ENCODE measurements at places on chromosomes 6 and 20.

DNA sequence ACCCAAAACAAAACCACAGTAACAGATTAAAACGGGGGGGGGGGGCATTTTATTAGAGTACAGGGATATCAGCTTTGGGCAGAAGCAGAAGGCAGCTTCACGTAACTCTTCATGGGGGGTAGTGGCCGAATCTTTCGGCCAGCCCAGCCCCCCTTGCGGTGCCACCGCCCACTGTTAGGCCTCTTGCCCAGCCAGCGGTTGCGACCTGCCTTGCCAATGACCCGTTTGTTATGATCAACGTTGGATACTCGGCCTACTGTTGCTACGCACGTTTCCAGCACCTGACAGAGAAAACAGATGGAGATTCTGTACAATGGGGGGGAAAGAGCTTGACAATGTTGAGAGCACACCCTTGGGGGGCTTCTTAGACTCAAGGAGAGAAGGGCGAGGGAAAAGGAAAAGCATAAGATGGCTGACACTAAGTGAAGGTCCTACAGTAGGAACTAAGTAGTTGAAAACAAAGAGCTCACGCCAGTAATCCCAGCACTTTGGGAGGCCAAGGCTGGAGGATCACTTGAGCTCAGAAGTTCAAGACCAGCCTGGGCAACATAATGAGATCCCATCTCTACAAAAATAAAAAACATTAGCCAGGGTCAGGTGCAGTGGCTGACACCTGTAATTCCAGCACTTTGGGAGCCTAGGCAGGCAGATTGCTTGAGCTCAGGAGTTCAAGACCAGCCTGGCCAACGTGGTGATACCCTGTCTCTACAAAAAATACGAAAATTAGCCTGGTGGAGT, 724 bp upstream of the CUL7 start:
- peaks cover 37% of the 10 kb centered on the region for H3K36me3 ChIP-seq
- DNase-seq = no peak
- H3K27ac ChIP-seq = peak overlapping the region; percentile 95

GRCh38 chr6:149515494-149515893, 30.3 kb downstream of the PPIL4 start:
- H3K27ac ChIP-seq = no peak overlapping the region
- no peaks in the 10 kb centered on the region for H3K4me1 ChIP-seq
- no peak overlapping the region for H3K4me3 ChIP-seq

DNA sequence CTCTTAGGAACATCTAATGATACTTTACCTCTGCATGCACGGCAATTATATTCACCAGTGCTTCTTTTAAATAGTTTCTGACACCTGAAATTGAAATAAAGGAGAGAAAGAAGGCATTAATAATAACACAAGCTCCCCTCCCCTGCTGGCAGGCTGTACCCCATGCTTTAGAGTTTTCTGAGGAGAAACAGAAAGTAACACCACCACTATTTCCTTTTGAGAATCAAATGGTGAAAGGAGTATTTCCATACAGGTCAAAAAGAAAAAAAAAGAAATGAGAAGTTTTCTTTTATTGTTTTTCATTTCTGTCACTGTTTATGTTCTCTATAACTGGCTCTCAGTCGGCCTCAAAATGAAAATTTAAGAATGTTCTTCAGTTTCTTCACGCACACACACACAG, 108.1 kb downstream of the IRF4 start:
- no peak overlapping the region for H3K27ac ChIP-seq
- H3K4me1 ChIP-seq = 0 out of 2 replicates have a peak, but pooled peaks cover 5% of the 10 kb centered on the region
- no peak overlapping the region for H3K4me3 ChIP-seq
- no peaks in the 10 kb centered on the region for H3K27me3 ChIP-seq

GRCh38 chr20:39004508-39004907, 42.4 kb downstream of the DHX35 start:
- no peak overlapping the region for H3K27ac ChIP-seq
- no peak for DNase-seq
- peaks cover 11% of the 10 kb centered on the region for H3K4me1 ChIP-seq
- H3K4me3 ChIP-seq = no peak overlapping the region
- no peaks in the 10 kb centered on the region for H3K27me3 ChIP-seq
- H3K36me3 ChIP-seq = peaks cover 62% of the 10 kb centered on the region

- no peaks in the 10 kb centered on the region for H3K4me1 ChIP-seq
- peaks cover 14% of the 10 kb centered on the region for H3K36me3 ChIP-seq
- H3K27ac ChIP-seq = no peak overlapping the region
- H3K27me3 ChIP-seq = no peaks in the 10 kb centered on the region
- H3K4me3 ChIP-seq = no peak overlapping the region
Measured at GRCh38 chr6:120274547-120274946, 925.0 kb upstream of the MAN1A1 start.
